ENCODE measurements at places on chromosomes 7 and 10. TPM values are rescaled to one million over a fixed set of nuclear protein-coding genes. Genes with fewer than 3 reads are reported as not detected.
A peak's percentile ranks its signal among the peaks of the same experiment; 100 is the strongest.

DNA sequence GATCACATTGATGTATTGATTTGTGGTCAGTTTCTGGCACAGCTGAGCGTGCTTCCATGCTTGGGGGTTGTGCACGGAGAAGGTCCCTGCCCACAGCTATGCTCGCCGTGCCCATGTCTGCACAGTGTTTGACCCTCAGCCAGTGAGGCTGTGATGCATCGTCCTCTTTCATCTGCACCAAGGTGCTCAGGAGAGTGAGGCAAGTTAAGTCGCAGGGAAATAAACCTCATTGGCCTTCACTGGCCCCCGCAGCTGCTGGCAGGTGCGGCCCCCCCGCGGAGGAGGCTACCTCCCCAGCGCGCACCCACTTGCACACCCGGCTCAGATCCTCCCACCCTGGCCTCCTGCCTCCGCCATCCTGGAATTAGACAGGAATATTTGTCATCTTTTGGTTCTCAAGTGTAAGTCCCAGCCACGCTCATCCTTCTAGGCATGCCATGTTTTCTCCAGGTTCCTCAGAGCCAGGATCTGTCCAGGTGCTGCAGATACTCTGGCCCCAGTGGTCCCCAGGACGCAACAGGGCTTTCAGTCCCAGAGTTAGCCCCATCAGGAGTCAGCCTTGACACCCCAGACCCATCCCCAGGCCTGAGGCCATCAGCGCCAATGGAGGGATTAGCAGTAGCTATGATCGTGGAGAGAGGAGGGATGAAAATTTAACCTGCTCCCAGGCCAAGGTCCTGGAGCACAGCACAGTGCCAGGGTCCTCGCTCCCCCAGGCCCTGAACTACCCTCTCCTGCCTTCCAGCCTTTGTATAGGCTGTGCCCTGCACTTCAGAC lies 93.7 kb downstream of the OAT start:
- H3K4me3 ChIP-seq: no peak overlapping the region
- no peak for DNase-seq
- H3K36me3 ChIP-seq: no peaks in the 10 kb centered on the region
- H3K27ac ChIP-seq: no peak overlapping the region
- H3K4me1 ChIP-seq: no peaks in the 10 kb centered on the region

OR2A42 gene
- total RNA-seq: not detected

GRCh38 chr7:135335628-135336139 lies 102.0 kb downstream of the STRA8 start:
- DNase-seq: peak; percentile 28
- peaks cover 6% of the 10 kb centered on the region for H3K27me3 ChIP-seq
- no peaks in the 10 kb centered on the region for H3K4me1 ChIP-seq
- H3K27ac ChIP-seq: no peak overlapping the region
- no peaks in the 10 kb centered on the region for H3K36me3 ChIP-seq
- H3K4me3 ChIP-seq: no peak overlapping the region

GRCh38 chr10:98308669-98309365 lies 40.8 kb upstream of the LOXL4 start:
- H3K4me3 ChIP-seq: no peak overlapping the region
- H3K36me3 ChIP-seq: no peaks in the 10 kb centered on the region
- peaks cover 8% of the 10 kb centered on the region for H3K27me3 ChIP-seq
- peaks cover 7% of the 10 kb centered on the region for H3K4me1 ChIP-seq
- DNase-seq: no peak

Data from IMR-90 (cell line).